ENCODE measurements at places on chromosomes 3 and 15.

DNA sequence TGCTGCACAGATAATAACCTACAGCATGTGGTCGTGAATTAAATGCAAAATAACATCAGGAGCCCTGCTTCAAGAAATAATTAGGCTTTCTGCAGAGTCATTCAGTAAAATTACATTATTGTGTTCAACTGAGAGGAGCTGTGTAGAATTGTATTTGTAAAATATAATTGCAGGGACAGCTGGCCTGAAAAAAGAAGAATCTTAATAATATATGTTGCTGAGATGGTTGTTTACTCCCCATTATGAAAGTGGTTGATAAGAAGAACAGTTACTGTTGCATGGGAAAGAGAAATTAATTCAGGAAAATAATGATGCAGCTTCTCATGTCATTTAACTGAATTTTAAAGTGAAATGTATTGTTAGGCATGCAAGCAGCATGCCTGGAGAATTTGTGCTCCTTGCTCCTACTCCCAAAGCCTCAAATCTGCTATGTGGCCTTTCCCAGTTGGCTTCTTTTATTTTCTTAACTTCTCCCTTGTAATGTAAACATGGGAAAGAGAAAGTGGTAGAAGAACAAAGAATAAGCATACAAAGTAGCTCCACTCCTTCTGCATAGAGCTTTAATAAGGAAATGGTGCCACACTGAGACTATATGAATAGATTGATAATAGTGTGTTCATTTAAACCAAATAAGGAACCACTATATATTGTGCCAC, 100.1 kb downstream of the VGLL3 start:
- H3K4me3 ChIP-seq: no peak overlapping the region
- no peaks in the 10 kb centered on the region for H3K27me3 ChIP-seq
- no peaks in the 10 kb centered on the region for H3K4me1 ChIP-seq

DNA sequence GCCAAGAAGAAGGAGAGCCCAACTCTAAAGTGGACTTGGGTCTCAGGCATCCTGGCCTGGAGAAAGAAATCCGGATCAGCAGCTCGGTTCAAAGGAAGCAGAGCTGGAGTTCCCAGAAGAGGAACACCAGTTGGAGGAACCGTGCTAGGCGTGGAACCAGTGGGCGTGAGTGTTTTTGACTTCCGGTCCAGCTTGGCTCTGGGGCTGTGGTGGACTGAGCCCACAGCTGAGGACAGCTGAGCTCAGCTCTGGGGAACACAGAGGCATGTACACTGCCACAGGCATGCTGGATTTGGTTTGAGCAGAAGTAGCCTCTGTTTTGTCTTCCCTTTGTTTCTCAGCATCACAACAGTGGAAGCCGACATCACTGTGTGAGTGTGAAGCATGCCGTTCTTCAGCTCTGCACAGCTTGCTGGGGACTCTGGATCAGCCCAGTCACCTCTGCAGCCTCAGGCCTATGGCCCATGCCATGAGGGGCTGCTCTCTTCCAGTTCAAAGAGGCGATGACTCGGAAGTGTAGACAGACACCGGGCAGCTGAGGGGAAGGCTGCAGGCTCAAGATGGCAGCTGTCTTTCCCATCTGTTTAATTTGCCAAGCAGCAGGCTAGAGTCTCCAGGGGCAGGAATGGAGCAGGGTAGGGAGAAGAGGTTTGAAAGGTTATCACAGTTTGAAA, 185.8 kb upstream of the UBE3A start:
- H3K4me3 ChIP-seq: no peak overlapping the region
- H3K27ac ChIP-seq: no peak overlapping the region
- H3K36me3 ChIP-seq: no peaks in the 10 kb centered on the region
- no peak for DNase-seq
- no peaks in the 10 kb centered on the region for H3K27me3 ChIP-seq

- H3K27ac ChIP-seq: no peak overlapping the region
- peaks cover 90% of the 10 kb centered on the region for H3K27me3 ChIP-seq
- no peaks in the 10 kb centered on the region for H3K36me3 ChIP-seq
Measured at GRCh38 chr15:96329403-96329981, 1.0 kb upstream of the NR2F2 start.

DNA sequence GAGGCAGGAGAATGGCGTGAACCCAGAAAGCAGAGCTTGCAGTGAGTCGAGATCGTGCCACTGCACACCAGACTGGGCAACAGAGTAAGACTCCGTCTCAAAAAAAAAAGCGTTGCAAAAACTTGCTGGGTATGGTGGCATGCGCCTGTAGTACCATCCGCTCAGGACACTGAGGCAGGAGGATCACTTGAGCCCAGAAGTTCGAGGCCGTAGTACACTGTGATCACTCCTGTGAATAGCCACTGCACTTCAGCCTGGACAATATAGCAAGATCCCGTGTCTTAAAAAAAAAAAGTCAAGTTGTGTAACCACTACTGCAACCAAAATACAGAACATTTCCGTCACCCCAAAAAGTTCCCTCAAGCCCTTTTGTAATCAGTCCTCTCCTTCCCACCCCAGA, 1.5 kb downstream of the ARPC4 start:
- no peaks in the 10 kb centered on the region for H3K4me1 ChIP-seq
- peaks cover 54% of the 10 kb centered on the region for H3K36me3 ChIP-seq
- H3K27ac ChIP-seq: no peak overlapping the region
- DNase-seq: no peak
- H3K27me3 ChIP-seq: no peaks in the 10 kb centered on the region

- peaks cover 3% of the 10 kb centered on the region for H3K4me1 ChIP-seq
- H3K36me3 ChIP-seq: no peaks in the 10 kb centered on the region
- H3K27ac ChIP-seq: no peak overlapping the region
- DNase-seq: no peak
- H3K4me3 ChIP-seq: no peak overlapping the region
Measured at GRCh38 chr3:140724856-140725812, 47.3 kb downstream of the TRIM42 start.

- DNase-seq: no peak
- no peak overlapping the region for H3K27ac ChIP-seq
- no peak overlapping the region for H3K4me3 ChIP-seq
- no peaks in the 10 kb centered on the region for H3K36me3 ChIP-seq
- no peaks in the 10 kb centered on the region for H3K4me1 ChIP-seq
Measured at GRCh38 chr15:48696627-48697312, 51.3 kb upstream of the FBN1 start.

DNA sequence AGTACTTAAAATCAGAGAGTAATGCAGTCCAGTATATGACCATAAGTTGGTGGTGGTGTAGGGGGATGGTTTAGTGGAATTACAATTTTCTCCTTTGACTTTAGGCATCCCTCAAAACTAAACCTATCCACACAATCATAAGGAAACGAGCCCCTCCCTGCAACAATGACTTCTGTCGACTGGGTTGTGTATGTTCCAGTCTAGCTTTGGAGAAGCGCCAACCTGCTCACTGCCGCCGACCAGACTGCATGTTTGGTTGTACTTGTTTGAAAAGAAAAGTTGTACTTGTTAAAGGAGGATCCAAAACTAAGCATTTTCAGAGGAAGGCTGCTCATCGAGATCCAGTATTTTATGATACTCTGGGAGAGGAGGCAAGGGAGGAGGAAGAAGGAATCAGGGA, 52.8 kb downstream of the MGA start:
- no peak overlapping the region for H3K27ac ChIP-seq
- no peak for DNase-seq
- H3K36me3 ChIP-seq: peaks cover 58% of the 10 kb centered on the region
- H3K27me3 ChIP-seq: no peaks in the 10 kb centered on the region

DNA sequence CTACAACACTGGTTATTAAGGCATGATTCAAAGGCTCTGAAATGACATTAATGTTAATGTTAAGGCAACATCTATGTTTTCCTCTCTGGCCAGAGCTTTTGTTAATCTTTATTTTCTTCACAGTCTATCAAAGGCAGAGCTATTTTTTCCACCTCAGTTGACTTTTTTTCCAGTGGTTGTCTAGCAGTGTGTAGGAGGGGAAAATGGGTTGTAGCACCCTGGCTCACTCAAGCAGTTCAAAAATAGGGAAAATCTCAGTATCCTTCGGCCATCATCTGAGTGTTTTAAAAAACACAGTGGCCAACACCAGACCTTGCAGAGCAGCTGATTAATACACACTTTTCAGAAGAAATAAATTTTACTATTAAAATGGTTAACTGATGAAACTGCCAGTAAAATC, 21.4 kb downstream of the CBLB start:
- DNase-seq: no peak
- no peak overlapping the region for H3K27ac ChIP-seq

GRCh38 chr15:61501815-61502389, 272.8 kb upstream of the RORA start:
- peaks cover 56% of the 10 kb centered on the region for H3K27me3 ChIP-seq
- H3K4me1 ChIP-seq: peaks cover 7% of the 10 kb centered on the region
- H3K36me3 ChIP-seq: no peaks in the 10 kb centered on the region
- no peak overlapping the region for H3K27ac ChIP-seq

- peak; percentile 82 for DNase-seq
- no peak overlapping the region for H3K4me3 ChIP-seq
- H3K4me1 ChIP-seq: peaks cover 4% of the 10 kb centered on the region
Measured at GRCh38 chr3:156816091-156816793, 9.9 kb upstream of the LEKR1 start.

GRCh38 chr15:70048198-70048565, 49.5 kb downstream of the TLE3 start:
- H3K27me3 ChIP-seq: no peaks in the 10 kb centered on the region
- no peak overlapping the region for H3K4me3 ChIP-seq
- no peak for DNase-seq
- H3K36me3 ChIP-seq: peaks cover 47% of the 10 kb centered on the region

DNA sequence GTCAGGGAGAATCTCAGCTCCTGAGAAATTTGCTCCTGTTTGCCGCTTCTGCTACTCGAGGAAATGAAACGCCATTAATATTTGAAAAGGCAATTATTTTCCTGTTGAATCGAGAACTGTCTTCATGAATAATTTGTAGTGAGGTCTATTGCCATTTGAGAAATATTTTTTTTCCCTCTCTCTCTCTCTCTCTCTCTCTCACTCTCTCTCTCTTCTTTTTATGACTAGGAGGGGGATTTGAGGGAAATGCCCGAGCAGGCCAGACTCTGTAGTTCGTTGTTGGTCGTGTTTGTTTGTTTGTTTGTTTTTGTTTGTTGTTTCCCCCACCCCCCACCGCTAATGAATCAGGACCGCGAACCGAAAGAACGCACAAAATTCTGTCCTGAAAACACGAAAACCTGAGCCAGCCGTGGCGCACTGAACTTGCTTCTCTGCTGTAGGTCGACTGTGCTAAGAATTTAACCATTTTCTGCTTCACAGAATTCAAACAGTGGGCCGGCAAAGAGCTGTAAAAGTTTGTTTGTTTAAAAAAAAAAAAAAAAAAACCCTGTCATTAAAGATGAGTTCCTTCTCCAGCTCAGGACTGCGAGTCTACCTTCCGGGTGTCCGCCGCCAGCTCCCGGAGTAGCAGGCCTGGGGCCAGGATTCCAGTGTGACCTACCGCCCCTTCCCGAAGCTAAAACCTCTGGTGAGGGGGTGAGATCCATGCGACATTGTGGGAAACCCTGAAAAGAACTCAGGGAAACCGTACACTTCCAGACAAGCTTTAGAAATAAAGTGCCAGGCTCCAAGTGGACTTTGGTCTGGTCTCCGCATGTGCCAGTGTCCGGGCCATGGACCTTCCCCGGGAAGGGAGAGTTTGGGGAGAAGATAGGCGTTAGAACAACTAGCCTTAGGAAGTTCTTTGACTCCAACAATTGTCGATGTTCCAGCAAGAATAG, 12.1 kb downstream of the ZIC4 start:
- peaks cover 100% of the 10 kb centered on the region for H3K27me3 ChIP-seq
- peak overlapping the region; percentile 61 for H3K27ac ChIP-seq
- no peaks in the 10 kb centered on the region for H3K36me3 ChIP-seq

GRCh38 chr3:138497851-138498250, 63.4 kb downstream of the ESYT3 start:
- no peak overlapping the region for H3K4me3 ChIP-seq
- no peaks in the 10 kb centered on the region for H3K27me3 ChIP-seq
- DNase-seq: no peak
- peaks cover 77% of the 10 kb centered on the region for H3K36me3 ChIP-seq

DNA sequence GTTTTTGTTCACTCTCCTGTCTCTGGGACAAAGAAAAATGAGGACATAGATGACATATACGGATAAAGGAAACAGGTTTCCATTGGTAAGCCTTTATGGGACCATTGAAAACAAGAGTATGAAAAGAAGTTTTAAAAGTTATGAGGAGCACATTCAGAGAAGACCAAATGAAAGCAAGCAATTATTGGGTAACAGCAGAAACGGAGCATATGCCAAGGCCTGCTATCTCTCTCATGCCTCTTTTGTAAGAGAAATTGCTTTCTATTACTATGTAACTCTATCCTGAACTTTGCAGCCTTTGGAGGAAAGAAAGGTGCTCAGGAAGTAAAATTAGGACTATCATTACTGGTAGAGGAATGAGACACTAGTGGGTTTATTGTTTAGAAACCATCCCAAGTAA, 14.9 kb upstream of the DPH6 start:
- no peaks in the 10 kb centered on the region for H3K27me3 ChIP-seq
- DNase-seq: no peak
- no peaks in the 10 kb centered on the region for H3K36me3 ChIP-seq
- H3K27ac ChIP-seq: no peak overlapping the region
- peaks cover 4% of the 10 kb centered on the region for H3K4me1 ChIP-seq

GRCh38 chr3:7437231-7437630, 576.3 kb downstream of the GRM7 start:
- H3K27me3 ChIP-seq: no peaks in the 10 kb centered on the region
- H3K4me1 ChIP-seq: no peaks in the 10 kb centered on the region
- no peak overlapping the region for H3K27ac ChIP-seq
- DNase-seq: no peak

DNA sequence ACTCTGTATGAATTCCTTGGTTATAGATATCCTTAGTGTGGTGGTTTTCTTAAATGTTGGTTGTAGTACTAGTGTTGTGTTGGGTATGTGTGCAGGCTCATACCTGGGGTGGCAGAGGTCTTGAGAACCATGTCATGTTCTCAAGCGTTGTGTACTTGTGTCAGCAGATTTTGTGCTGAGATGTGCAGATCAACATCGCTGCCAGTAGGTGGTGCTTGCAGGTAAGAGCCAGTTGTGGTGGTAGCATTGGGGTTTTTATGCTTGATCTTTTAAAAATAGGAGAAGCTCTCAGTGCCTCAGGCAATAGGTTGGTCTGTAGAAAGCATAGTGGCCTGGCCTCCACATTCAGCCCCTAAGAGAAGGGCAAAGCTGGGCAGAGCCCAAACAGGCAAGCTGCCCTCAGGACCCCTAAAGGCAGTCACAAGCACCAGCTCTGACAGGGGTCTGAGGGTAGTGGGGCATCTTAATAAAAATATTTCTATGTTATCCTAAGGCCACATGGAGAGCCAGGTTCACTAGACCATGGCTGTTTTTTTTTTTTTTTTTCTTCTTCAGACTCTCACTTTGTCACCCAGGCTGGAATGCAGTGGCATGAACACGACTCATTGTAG, 164.0 kb downstream of the IL20RB start:
- no peak overlapping the region for H3K27ac ChIP-seq
- no peaks in the 10 kb centered on the region for H3K27me3 ChIP-seq
- peak; percentile 78 for DNase-seq
- H3K36me3 ChIP-seq: no peaks in the 10 kb centered on the region

GRCh38 chr15:38826880-38827279, 262.3 kb upstream of the RASGRP1 start:
- no peaks in the 10 kb centered on the region for H3K27me3 ChIP-seq
- H3K36me3 ChIP-seq: no peaks in the 10 kb centered on the region
- DNase-seq: no peak
- H3K4me3 ChIP-seq: no peak overlapping the region
- H3K27ac ChIP-seq: no peak overlapping the region
